Mesothelial cell of epicardium (in vitro differentiated cells): ENCODE measurements at places on chromosomes 6 and 20.

- DNase-seq: no peak
These were observed 7.0 kb downstream of the TP53RK start for GRCh38 chr20:46682063-46682821.

DNA sequence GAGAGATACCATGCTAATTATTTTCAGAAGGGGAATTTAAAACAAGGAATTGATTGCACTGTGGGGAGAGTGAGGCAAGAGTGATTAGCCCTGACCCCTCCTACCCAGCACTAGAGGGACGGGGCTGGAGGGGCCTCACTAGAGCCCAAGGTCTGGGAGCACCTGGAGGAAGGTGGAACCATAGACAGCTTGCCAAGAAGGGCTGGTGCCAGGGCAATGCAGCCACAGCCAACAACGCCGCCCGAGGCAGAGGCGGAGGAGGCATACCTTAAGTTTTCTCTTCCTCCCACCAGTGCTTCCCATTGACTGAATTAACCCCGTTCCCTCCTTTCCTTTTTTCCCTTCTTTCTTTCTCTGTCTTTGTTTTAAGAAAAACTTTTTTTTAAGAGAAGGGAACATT lies 40.0 kb downstream of the IYD start:
- no peak for DNase-seq

- no peak for DNase-seq
These were observed 547.8 kb downstream of the CDH26 start for GRCh38 chr20:60506061-60506460.

DNA sequence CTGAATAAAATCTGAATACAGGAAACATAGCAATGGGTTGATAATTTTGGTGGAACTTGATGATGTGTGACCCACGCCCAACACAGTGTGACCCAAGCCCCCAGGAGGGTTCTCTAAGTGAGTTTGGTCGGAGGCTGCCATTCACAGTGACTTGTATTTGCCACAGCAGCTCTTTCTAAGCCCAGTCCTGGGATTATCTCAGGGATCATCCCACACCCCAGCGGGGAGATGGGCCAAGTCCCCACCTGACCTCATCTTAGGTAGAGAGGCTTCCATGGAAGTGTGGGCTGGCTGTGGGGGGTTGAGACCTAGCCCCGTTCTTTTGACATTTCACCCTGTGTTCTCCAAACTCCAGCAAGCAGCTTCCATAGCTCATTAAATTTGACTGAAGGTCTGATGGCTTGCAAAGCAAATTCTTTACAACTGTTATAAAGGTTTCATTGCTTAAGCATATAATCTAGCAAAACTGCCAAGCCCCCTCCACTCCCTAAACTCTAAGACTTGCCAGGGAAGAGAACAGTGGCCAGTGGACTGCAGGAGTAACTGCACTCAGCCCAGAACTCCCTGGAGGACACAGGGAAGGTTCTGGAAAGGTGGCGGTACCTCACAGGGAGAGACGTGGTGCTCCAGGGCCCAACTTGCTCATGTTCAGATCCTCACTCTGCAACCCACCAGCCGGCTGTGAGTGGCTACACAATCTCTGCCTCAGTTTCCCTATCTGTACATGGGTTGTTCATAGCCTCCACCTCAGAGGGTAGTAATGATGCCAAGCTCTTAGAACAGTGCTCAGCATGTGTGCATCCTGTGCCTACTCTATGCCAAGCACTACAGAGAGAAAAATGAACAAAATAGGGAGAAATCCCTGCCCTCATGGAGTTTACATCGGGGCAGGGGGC lies 1.0 kb upstream of the PCK1 start:
- DNase-seq: no peak

- no peak for DNase-seq
These were observed 31.7 kb downstream of the REPS1 start for GRCh38 chr6:138956244-138956924.

- no peak for DNase-seq
These were observed 34.7 kb downstream of the GHRH start for GRCh38 chr20:37226889-37227288.
